ENCODE measurements at places on chromosomes 5 and 9.

DNA sequence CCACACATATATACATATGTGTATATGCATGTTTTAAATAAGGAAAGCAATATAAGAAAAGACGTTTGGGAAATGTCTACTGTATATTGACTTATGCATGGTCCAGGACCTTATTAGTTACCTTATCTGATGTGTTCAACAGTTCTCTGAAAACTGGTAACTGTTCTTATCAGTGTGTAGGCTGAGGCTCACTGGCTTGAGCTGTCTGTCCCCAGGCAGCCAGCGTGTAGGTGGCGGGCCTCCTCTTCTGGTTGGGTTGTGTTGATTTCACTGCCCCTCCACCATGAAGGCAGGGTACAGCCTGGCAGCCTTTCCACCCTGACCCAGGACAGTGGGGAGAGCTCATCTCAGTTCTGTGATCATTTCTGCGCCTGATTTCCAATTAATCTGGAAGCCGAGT lies 38.7 kb upstream of the SEMA4D start:
- DNase-seq: peak; percentile 77

DNA sequence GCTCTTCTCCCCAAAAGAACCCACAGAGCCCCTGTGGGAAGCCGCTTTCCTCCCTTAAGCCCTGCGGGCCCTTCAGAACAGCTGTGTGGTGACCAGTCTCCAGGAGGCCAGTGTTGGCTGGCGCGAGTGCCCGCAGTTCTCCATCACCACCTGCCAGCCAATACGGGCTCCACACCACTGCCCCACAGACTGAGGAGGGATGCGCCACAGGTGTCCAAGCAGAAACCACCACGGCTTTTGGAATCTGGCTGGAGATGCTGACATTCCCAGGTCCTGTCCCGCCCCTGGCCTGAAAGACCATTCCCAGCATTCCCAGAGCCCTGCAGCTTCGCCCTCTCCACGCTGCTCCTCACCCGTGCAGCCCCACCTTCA lies 12.8 kb downstream of the CCNI2 start:
- DNase-seq: no peak

GRCh38 chr9:1869843-1870242 lies 145.3 kb upstream of the SMARCA2 start:
- DNase-seq: peak; percentile 59

GRCh38 chr5:180399401-180400215 lies 46.5 kb upstream of the GFPT2 start:
- DNase-seq: no peak

DNA sequence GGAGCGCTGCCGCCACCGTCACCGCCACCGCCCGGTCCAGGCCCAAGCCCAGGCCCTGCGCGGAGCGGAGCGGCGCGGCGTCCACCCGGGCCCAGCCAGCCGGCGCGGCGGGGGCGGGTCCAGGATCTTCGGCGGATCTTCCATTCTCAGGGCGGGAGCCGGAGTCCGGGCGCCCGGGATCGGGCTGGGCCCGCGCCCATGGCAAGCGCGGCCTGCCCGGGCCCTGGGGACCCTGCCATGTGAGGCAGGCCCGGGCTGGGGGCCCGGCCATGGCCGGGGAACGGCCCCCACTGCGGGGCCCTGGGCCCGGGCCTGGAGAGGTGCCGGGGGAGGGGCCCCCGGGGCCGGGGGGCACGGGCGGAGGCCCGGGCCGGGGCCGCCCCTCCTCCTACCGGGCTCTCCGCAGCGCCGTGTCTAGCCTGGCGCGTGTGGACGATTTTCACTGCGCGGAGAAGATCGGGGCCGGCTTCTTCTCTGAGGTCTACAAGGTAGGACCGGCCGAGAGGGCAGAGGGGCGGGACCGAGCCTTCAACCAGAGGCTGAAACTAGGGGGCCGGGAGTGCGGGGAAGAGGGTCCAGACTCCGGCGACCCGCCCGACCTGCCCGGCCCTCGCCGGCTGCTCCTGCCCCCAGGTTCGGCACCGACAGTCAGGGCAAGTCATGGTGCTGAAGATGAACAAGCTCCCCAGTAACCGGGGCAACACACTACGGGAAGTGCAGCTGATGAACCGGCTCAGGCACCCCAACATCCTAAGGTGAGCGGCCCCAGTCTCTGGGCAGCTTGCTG lies 482 bp downstream of the TESK1 start:
- DNase-seq: peak; percentile 42

DNA sequence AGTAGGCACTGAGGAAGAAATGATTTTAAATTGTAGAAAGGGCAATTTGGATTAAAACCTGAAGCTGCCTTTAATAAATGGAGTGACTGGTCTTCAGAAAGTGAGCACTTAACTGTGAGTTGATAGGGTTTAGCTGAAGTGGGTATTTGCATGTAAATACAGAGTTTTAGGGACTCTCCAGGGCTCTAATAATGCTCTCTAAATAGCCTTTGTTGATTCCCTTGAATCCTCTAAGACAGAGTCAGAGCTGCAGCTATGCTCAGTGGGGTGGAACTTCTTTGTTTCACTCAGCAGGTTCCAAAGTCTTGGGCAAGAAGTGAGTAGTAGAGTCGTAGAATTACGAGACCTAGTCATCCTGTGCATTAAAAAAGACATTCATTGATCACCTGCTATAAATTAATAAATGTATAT lies 21.4 kb downstream of the GLRA1 start:
- no peak for DNase-seq

GRCh38 chr5:58025809-58026208 lies 434.1 kb downstream of the PLK2 start:
- DNase-seq: peak; percentile 0

DNA sequence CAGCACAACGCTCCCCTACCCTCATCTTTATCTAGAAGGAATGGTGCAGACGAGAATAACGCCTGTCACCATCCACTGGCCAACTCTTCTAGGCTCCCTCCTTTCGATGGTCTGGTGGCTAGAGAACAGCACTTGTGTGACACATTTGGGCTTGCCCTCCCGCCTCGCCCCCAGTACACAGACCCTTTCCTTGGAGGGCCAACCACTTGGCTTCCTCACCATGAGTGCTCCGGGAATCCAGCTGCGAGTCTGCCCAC lies 1.4 kb downstream of the GNAQ start:
- DNase-seq: peak; percentile 81

- no peak for DNase-seq
Measured at GRCh38 chr5:136087961-136088871, 44.4 kb upstream of the SMAD5 start.

DNA sequence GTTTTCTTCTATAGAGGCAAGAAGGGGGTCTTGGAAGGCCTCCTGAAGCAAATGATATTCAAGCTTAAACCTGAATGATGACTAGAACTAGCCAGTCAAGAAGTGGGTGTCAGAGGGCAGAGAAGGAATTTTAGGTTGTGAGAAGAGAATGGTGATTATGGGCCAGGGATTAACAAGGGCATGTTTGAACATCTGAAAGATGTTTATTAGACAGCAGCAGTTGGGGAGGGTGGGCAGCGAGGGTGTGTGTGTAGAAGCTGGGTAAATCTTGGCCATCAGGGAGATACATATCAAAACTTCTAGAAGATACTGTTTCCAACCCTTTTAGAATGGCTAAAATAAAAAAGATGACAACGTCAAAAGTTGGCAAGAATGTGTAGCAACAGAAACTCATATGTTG lies 54.5 kb downstream of the MAN2A1 start:
- DNase-seq: no peak

DNA sequence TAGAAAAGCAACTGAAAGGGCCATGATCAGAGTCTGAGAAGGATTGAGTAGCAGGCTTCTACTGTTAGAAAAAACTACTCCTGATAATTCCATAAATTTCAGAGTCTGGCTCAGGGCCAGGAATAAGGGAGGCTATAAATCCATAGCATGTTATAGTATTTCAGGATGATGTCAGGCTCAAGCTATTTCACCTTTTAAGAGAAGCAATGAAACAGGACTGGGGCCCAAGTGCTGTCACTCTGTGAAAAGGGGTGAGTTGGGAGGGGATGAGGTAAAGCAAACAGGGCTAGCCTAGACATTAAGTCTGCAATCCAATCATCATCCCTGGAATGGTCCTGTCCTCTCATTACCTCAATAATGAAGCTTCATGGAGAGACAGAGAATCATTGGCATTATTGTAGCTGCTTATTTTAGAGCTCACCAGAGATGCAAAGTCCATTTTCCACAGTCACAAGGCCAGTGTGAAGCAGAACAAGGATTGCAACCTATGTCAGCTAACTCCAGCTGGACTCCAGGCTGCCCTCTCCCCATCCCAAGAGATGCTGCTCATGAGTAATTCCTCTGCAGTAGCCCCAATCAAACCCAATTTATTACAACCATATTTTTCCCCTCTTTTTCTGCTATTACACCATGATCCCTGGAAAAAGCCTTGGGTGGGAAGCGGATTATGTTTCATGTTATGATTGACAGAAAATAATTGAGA lies 56.0 kb downstream of the PAPPA start:
- no peak for DNase-seq

DNA sequence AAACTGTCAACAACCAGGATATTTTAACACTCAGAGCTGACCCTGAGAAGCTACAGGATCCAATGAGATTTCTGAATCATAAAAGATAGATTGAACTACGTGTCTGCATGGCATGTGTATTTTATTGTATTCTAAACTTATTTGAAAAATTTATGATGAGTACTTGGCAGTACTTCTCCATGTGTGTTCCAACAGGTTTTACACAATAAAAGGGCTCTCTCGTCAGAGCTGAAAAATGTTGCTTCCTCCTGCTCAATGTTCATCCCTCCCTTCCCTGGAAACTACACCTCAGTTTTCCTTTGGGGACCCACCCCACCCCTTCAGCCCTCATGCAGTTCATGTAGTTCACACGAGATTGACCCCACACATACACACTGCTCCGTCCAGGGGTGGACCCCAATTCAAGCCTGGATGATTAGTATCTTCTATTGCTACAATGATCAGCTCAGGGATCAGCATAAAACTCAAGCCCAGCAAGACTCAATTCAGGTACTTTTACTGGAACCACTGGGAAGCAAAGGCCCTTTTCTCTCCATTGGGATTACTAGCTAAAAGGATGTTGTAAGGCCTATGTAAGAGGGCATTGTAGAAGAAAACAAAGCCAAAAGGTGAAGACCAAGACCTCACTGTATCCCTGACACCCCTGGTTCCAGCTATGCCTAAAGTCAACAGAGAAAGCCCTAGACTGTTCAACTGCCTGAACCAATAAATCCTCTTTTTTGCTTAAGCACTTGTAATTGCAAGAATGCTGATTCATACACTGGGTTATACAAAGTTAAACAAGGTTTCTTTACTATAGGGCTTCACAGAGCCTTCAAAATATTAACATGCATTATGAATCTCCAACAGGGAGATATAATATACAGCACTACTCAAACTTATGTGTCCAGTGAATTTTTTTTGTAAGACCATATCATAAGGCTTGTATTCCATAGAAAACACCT lies 112.6 kb downstream of the SAXO1 start:
- no peak for DNase-seq

- DNase-seq: no peak
Measured at GRCh38 chr5:1702318-1702717, 97.3 kb downstream of the MRPL36 start.

DNA sequence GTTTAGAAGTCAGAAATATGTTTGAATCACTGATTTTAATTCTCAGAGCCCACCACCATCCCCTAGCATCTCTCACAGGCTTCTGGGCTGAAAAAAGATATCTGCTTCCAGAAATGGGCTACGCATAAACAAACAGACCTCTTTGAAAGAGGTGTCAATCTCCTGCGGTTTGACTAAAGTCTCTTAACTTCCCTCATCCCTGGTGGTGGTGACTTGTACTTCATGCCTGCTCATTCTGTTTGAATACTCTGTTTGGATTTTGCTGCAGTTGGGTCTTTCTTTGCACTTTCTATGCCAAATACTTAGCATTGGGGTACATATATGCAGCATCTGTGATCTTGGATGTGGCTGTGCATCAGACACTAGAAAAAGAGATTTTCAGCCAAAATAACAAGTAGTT lies 157.2 kb upstream of the ATP10B start:
- DNase-seq: no peak

- no peak for DNase-seq
Measured at GRCh38 chr5:177596775-177597238, 3.1 kb upstream of the B4GALT7 start.

- DNase-seq: no peak
Measured at GRCh38 chr5:98599016-98599415, 174.4 kb upstream of the RGMB start.

DNA sequence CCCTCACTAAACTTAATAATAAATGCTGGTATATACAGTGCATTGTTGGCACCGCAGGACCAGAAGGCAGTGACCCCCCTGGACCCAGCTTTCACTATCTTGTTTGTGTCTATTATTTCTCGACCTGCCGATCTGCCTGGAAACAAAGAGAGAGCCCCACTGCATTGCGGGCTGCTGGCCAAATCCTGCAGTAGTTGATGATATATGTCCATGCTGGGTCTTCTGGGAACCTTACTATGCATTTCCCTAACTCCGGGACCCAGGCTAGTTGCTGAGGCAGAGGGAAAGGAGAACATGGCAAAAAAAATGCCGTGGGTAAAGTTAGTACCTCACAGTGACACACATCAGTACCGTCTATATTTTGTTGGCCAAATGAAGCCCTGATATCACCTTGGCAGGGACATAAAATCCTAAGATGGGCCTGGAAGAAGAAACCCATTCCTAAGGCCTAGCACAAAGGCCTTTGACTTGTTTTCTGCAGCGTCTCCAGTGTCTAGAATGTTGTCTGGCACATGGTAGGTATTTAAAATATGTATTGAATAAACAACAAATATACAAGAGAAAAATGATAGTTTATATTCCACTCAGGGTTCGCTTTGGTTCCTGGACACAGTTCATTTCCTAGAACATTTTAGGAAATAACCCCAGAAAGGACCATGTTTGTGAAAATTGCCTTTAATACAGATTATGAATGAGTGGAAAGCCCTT lies 46.1 kb downstream of the NMUR2 start:
- no peak for DNase-seq

DNA sequence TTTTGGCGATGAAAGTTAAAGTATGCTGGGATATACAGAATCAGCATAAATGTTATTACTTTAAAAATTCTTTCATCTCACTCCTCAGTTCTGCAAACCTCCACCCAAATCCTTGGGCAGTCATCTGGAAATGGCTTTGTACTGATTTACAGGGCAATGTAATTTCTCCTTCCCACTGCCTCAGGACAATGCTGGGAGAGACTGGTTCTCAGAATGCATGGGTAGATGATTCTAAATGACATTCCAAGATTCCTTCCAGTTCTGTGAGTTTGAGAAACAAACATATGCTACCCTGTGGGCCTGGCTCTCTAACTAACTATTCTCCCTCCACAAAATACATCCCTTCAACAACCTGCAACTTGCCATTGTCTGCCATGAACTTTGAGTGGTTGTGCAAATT lies 7.5 kb upstream of the PSAT1 start:
- DNase-seq: no peak

DNA sequence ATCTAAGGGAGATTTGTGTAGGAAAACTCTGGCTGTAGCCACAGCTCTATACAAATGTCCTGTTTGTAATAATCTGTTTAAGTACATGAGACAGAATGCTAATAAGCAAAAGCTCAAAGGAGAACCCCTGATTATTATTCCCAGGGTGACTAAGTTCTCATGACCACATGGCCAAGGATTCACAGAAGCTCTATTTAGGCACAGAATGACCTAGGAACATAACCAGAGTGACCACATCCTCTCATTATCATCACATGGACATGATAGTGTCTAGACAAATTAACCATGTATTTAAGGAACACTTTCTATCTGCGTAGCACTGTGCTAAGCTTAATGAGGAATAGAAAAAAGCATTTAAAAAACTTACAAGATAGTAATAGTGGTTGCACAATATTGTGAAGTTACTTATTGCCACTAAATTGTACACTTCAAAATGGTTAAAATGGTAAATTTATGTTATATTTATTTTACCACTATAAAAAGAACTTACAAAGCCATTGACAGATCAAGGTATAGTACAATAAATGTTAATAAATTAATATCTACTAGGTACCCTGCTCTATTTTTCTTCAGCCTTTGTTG lies 56.3 kb downstream of the STX17 start:
- DNase-seq: no peak

All from hematopoietic multipotent progenitor cell treated with erythropoietin and hydrocortisone succinate and interleukin-3 and kit ligand, for 6 days (in vitro differentiated cells).